Fibroblast of skin of abdomen (primary cell): ENCODE measurements at places on chromosomes 12 and 14.

- DNase-seq: peak; percentile 27
Measured at GRCh38 chr12:11723993-11724392, 74.5 kb downstream of the ETV6 start.

DNA sequence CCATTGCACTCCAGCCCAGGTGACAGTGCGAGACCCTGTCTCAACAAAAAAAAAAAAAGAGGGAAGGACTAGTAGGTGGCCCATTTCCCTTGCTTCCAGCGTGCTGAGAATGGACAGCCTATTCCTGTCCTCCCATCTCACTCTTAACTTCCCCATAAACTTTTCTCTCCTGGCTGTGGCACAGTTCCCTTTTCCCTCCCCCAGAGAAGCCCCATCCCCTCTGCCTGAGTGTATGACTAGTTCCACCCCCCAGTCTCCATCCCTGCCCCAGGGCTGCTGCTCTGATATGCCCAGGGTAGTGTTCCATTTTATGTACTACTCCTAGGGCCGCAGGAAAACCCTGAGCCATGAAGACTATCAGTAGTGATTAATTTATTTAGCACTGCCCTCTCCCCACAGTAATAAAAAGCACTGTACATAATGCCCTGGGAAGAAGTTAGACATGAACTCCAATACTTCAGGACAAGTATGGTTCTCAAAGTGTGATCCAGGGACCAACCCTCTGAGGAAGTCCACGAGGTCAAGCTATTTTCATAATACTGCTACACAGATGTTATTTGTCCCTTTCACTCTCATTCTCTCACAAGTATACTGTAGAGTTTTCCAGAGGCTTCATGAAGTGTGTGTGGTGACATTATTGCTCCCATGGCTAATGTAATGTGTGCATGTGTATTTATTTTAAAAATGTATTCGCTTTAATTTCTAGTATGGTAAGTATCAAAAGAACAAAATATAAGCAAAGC is 11.5 kb upstream of the CHD4 start:
- no peak for DNase-seq

- DNase-seq: peak; percentile 99
Measured at GRCh38 chr12:124939421-124940142, 25.1 kb upstream of the UBC start.

DNA sequence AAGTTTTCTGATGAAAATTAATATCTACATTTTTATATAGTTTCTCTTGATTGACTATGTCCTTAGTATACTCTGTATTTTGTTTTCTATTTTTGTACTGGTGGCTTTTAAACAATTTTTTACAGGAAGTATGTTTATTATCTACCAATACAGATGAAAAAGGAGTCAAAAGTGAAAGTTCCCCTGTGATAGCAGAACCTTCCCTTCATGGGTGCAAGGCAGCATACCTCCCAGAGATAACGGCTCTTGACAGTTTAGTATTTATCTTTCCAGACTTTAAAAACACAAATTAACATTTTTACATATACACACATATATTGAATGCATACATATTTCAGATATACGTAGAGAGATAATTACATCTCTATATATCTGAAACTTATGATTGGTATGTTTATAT is 17.1 kb upstream of the FAM234B start:
- no peak for DNase-seq

GRCh38 chr12:120830052-120830940 is 73.9 kb downstream of the SPPL3 start:
- no peak for DNase-seq

GRCh38 chr12:41459906-41460214 is 271.7 kb downstream of the PDZRN4 start:
- DNase-seq: no peak

GRCh38 chr14:21880918-21881317 is 207.3 kb upstream of the OR4E1 start:
- peak; percentile 2 for DNase-seq

DNA sequence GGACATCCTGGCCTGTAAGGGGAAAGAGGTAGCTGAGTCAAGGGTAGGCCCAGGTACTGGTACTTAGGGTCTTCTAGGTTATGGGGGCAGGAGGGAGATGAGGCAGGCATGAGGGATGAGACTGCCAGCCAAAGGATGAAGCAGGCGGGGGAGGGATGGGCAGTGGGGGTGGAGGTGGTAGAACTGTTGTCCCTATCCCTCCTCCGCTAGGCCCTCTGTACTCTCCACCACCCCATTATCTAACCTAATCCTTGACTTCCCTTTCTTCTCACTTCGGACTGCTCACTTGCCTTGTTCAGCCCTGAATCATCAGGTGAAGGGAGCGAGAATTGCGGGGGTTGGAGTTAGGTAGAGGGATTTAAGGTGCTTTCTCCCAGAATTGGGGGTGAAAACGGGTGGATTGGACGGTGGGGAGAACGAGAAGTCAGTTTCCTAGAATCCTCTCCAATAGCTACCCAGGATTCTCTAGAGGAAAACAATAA is 562 bp downstream of the PAN2 start:
- no peak for DNase-seq

- no peak for DNase-seq
Measured at GRCh38 chr14:58414845-58415244, 12.5 kb downstream of the TIMM9 start.

DNA sequence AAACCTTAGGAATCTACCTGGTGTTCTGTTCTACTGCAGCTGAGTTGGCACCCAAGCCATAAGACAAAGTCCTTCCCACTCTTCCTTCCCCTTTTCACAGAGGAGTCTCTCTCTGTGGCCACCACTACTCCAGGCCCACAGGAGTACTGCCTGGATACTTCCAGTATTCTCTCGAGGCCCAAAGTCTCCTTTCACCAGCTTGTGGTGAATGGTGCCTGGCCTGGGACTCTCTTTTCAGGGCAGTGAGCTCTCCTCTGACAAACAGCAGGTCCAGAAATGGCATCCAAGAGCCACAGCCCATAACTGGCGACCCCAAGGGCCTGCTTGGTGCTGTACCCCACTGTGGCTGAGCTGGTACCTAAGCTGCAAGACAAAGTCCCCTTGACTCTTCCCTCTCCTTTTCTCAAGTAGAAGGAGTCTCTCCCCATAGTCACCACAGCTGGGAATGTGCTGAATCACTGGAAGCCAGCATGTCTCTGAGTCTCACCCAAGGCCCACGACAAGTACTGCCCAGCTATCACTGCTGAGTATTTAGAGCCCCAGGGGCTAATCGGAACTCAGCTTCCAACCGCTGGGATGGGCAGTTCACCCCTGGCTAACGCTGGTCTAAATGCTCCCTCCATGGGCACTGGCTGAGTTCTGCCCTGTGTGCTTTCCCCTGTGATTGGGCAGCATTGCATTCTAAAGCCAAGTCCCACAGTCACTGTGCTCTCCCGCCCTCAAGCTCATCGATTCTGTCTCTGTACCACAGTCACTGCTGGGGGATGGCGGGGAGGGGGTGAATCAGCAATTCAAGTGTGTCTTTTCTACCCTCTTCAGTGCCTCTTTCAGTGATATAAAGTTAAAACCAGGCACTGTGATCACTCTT is 6.1 kb downstream of the A2ML1 start:
- DNase-seq: no peak

DNA sequence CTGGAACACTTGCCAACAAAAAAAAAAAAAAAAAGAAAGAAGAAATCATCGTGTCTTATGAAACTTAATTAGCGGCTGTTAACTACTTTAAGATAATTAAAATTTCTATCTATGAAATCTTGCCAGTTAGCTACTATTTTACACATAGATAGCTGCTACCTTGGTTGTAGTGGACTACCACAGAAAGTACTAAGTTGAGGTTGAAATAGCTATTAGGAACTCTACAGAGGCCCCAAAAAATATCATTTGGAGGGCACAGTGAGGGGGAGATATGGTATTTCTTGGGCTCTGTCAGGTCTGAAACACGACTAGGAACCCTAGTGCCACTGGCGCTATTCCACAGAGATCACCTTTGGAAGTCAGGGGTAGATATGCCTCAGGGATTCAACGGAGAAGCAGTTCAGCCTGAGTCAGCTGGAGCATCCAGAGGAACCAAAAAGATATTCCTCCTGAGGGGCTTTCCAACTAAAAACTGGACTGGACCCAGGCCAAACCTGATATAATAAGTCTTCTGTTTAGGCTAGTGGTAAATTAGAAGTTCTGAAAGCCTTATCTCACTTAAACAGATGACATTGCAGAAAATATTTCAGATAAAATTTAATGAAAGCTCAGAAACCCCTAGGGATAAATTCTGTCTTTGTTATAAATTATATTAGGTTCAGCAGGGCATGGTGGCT is 126.1 kb downstream of the EPS8 start:
- DNase-seq: no peak

GRCh38 chr14:69039288-69039628 is 60.2 kb upstream of the ACTN1 start:
- peak; percentile 78 for DNase-seq
